ENCODE measurements at places on chromosomes 11 and 22. TPM values are rescaled to one million over a fixed set of nuclear protein-coding genes. Genes with fewer than 3 reads are reported as not detected.
A peak's percentile ranks its signal among the peaks of the same experiment; 100 is the strongest.

OR5B12 gene
- not detected for polyA plus RNA-seq

OR51F1 gene
- not detected for polyA plus RNA-seq

MYBPC3 gene
- 0.14 TPM for polyA plus RNA-seq

TSPAN32 gene
- polyA plus RNA-seq: 2.0 TPM

C11orf21 gene
- 1.0 TPM for polyA plus RNA-seq

VPREB1 gene
- not detected for polyA plus RNA-seq

TRAF6 gene
- polyA plus RNA-seq: 16.7 TPM

PC gene
- polyA plus RNA-seq: 33.0 TPM

KRTAP5-8 gene
- polyA plus RNA-seq: 0.14 TPM

SMC1B gene
- 0.19 TPM for polyA plus RNA-seq

SPDYC gene
- polyA plus RNA-seq: not detected

SPA17 gene
- polyA plus RNA-seq: 24.4 TPM

CARD16 gene
- 3.0 TPM for polyA plus RNA-seq

GRCh38 chr11:121408830-121409229 lies 43.3 kb upstream of the SORL1 start:
- DNase-seq: no peak

DNA sequence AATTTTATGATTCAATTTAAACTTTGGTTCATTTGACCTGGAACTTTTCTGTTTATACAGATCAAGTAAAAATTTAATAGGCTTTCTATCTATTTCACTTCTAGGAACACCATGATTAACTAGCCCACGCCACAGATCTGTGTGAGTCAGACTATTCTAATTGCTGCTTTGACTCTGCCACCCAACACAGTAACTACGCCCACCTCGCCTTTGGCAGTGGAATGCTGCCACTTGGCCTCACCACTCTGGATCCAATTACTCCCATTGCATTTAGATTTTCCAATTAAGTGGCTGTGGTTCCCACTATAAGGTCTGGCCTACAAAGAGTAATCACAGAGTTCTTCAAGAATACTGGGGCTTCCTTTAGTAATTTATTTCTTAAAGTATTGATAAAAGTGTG lies 46.6 kb upstream of the LIN7C start:
- no peak for DNase-seq

- DNase-seq: no peak
Measured at GRCh38 chr11:26992031-26992541, 1.8 kb upstream of the FIBIN start.

GRCh38 chr11:11436715-11437313 lies 83.8 kb upstream of the CSNK2A3 start:
- no peak for DNase-seq

- DNase-seq: no peak
Measured at GRCh38 chr11:33040033-33040861, 875 bp downstream of the TCP11L1 start.

DNA sequence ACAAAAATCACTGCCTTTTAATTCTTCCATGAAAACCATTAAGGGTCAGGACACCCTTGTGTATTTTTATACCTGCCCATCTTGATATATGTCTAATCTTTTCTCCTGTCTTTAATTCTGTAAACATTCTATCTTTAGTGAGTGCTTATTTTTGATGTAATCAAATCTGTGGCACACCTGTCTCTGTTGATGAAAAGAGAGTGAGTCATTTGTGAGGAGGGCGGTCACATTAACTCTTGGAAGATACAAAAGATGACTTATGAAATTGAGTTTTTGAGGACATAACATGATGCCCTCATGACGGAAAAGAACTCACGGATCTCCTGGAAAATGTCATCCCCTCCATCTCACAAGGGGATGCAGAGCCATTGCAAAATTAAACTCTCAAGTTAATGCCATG lies 206.5 kb upstream of the PGR start:
- no peak for DNase-seq

GRCh38 chr22:50271519-50271970 lies 1.4 kb upstream of the MAPK11 start:
- no peak for DNase-seq

DNA sequence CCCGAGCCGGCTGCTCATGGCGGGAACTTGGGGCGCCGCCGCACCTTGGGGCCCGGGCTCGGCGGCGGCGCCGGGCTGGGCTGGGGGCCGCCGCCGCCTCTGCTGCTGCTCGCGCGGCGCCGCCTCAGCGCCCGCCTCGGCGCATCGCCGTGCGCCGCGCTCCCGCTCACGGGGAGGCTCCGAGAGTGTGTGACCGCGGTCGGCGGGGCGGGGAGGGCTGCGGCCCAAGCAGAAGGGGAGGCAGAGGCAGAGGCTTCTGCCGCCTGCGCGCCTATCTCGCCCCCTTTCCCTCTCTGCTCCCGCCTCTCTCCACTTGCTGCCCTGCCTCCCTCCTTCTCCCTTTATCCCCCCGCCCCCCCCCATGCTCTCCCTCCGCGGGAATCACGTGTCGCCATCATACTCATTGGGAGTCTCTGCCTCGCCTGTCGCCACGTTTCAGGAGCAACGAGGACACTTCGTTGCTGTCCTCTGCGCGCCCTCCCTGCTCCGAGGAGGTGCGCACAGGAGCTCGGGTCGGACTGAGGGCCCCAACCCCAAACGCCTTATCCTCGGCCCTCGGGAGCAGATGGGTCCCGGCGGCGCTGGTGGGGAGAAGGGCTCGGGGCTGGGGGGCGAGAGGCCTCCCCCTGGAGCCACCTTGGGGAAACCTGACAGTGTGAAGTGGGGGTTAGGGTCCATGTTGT lies at the start of gene GUCY1A2:
Gene GUCY1A2, minus strand, starts transcription at position 258 of the 683 bp plus-strand sequence. CDS start 421 bp downstream, outside the sequence.
- peak; percentile 8 for DNase-seq

GRCh38 chr11:113272281-113272680 lies 42.1 kb upstream of the TTC12 start:
- DNase-seq: no peak

GRCh38 chr22:43670513-43670912 lies 141.6 kb downstream of the EFCAB6 start:
- DNase-seq: no peak

DNA sequence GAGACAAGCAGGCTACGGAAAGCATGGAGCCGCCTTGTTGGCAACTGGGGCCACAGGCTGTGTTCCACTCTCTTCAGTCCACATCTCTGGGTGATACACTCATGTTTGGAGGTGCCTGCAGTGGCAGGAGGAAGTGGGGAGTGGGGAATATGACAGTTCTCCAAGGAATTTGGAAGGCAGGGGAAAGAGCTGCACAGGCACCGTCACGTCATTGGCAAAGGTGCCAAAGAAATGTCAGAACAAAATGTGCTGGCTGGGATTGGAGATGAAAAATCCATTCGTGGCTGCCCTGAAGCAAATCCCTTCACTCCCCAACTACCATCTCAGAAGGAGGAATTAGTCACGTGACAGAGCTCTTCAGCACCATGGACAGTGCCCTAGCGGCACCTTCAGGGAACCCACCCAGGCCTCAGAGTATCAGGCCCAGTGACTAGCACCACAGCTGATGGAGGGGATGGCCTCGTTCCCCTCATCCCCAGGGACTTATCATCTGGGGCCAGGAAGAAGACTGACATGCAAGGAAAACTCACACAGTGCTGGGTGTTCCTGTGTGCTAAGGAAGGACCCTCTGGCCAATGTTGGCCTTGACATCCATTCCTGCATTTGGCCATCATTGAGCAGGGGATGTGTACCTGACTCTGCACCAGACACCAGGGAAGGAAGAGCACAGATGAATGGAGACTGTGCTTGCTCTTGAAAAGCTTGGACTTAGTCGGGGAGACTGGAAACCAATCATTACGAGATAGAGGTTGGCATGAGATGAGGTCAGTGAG lies 48.5 kb upstream of the PRDM11 start:
- peak; percentile 68 for DNase-seq

- DNase-seq: no peak
Measured at GRCh38 chr11:61972672-61973475, 5.4 kb upstream of the FTH1 start.

GRCh38 chr11:114237321-114238280 lies 58.6 kb upstream of the NNMT start:
- DNase-seq: no peak

GRCh38 chr11:67691149-67691548 lies 16.7 kb upstream of the ALDH3B2 start:
- no peak for DNase-seq

DNA sequence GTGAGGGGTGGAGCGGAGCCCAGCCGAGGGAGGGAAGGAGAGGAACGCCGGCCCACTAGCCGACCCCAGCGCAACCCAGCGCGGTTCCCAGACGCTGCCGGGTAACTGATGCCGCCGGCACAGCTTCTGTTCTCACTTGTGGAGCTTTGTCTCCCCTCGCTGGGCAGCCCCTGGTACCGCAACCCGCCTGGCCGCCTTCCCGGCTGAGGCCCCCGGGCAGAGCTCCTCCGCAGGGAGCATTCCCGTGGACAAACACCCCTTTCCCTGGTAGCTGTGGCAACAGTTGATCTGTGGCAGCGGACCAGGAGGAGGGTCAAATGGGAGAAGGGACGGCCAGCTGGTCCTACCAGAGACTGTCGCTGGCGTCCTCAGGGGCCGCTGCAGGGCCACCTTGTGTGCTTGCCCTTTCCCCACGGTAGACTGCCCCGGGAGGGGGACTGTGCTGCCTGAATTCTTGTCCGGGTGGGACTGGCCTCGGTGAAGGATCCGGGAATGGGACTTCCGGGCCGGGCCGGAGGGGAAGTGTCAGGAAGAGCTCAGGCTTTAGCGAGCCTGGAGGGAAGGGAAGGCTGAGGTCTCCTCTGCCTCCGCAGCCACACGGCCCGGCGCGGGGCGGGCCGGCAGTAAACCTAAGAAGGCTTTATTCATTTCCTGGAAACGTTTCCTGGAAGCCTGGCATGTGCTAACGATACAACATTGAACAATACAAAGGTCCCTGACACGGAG lies 468.0 kb downstream of the OPCML start:
- DNase-seq: peak; percentile 80

DNA sequence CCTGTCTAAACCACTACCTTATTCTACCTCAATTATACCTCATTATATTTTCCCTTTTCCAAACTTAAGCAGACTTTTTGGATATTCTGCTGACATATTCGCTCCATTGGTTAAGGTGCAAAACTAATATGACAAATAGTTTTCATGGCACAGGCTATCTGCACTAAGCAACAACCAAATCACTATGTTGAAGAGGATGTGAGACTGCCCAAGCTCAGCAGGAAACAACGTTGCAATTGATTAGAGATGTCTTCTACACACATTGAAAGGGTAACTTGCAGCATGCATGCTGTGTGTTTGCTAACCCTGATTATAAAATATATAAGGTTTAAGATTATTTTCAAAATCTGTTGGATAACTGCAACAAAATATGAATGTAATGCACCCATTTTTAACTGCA lies 61.6 kb downstream of the STK33 start:
- no peak for DNase-seq

DNA sequence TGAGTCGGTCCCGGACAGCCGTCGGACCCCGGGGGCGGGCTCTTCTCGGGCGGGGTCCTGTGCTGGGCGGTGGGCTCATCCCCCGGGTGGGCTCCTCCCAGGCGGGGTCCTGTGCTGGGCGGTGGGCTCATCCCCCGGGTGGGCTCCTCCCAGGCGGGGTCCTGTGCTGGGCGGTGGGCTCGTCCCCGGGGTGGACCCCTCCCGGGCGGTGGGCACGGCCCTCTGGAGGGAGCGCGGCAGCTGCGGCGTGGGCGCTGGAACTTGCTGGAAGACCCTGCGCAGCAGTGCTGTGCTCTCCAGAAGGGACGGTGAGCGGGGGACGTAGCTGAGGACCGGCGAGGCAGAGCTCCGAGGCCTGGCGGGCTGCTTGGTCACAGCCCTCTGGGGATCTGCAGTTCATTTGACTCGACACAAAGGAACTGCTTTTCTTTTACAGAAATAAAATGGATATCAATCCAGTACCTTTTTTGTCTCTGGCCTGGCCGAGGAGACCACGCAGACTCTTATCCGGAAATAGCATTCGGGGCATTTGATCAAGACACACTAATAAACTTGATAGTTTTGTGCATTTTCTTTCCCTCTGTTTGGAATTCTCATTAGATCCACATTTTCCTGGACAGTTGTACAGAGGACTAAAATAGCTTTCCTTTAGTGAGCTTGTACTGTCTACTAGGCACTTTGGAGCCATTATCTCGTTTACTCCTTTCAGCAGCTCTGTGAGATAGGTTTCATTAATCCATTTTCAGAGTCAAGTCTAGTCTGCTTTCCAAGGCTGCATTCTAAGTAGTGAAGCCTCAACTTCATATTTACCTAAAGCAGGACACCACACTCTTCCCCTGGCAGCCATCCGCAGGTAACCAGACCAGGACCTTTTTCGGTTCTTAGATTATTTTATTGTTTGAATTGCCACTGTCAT lies 812 bp downstream of the JAM3 start:
- DNase-seq: no peak

DNA sequence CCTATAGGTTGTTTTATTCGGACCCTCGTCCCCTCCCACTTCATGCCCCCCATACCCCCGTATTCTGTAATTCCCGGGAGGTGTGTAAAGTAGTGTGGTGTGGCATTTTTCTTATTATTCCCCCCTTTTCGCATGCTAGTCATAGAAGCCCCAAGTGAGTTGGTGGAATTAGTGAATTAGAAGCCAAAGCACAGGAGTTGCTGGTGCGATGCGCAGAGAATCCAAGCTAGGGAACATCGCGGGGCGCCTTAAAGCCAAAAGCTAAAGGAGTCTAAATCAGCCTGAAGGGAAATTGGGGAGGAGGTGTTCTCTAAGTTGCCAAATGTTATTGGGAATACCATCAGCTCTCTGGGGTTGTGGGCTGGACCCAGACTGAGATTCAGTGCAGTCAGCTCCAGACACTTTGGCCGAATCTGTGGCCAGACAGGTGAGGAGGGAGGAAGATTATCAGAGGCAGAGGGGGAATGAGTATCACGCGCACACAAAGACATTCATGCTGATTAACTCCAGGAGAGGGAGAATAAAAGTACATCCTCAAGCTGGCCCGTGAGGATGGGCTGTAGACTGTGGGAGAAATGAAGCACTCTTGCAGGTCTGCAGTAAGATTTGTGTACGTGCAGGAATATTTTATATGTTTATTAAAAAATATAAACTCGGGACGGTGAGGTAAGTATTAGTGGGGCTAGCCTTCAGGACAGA lies 102.8 kb upstream of the HSD17B12 start:
- DNase-seq: no peak

GRCh38 chr11:120090411-120090810 lies 47.5 kb downstream of the TRIM29 start:
- no peak for DNase-seq

DNA sequence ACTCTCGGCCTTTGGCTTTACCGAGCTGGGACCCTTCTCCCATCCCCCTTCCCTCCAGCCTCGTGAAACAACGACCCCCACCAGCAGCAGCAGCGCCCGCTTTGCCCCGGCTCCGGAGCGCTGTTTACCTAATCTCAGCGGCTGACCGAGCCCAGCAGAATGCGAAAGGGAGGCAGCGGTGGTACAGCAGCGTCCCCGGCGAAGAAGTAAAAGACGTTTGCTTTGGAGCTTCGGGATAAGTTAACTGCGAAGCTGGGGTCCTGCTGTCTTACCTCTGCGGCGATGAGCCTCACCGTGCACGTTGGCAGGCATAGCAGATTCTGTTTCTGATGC lies 2.0 kb upstream of the LARGE1 start:
- DNase-seq: no peak

- DNase-seq: no peak
Measured at GRCh38 chr11:62504158-62504973, 42.2 kb downstream of the AHNAK start.

- DNase-seq: no peak
Measured at GRCh38 chr11:3382613-3383285, 3.8 kb upstream of the ZNF195 start.
